ENCODE measurements at places on chromosomes 4 and X.

DNA sequence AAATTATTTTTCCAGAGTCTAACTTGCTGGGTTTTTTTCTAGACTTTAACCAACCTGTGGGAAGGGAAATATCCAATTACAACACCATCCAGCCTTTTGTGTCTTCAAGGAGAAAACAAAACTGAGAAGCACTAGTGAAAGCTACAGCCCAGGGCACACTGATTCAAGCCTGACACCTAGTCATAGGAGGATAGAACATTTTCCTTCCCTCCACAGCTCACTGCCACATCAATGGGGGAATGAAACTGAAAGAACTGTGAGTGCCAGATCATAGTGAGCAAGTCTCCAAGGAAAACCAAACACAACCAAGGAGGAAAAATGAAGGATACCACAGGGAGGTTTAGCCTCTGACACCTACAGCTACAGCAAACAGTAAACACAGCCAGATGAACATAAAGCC is 43.3 kb upstream of the MAGEA8 start:
- no peaks in the 10 kb centered on the region for H3K36me3 ChIP-seq

GRCh38 chrX:43741843-43742573 is 85.9 kb downstream of the MAOA start:
- no peak overlapping the region for H3K4me3 ChIP-seq
- no peak for DNase-seq
- peaks cover 77% of the 10 kb centered on the region for H3K36me3 ChIP-seq
- H3K27ac ChIP-seq, result peak overlapping the region; percentile 48
- H3K27me3 ChIP-seq, result no peaks in the 10 kb centered on the region

- no peak for DNase-seq
- no peaks in the 10 kb centered on the region for H3K4me1 ChIP-seq
- H3K36me3 ChIP-seq, result no peaks in the 10 kb centered on the region
- no peak overlapping the region for H3K27ac ChIP-seq
- H3K27me3 ChIP-seq, result no peaks in the 10 kb centered on the region
- no peak overlapping the region for H3K4me3 ChIP-seq
Measured at GRCh38 chrX:9627922-9628321, 137.7 kb downstream of the GPR143 start.

DNA sequence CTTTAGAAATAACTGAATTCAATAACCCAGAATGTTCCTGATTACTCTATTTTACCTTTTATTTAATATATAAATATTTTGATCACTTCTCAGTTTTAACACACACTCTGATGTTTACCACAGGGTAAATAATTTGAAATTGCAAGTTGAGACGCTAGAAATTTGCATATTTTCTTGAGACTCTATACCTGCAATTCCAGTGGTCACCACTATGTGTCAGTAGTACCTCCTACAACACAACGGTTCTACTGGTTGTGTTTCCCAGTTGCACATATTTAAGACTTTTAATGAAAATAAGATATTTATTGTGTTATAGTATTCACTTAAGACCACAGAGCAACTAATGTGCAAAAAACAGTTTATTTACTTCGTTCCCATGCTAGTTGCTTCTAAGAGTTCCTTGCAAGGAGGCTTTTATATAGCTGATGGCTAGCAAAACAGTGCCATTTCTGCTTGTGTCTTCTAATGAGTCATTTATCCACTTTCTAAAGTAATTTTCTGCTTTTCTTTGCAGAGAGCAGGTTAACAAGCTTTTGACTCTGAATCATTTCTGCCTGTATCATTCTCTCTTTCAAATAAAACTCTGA is 98.9 kb upstream of the PDLIM3 start:
- H3K4me3 ChIP-seq, result no peak overlapping the region
- H3K27me3 ChIP-seq, result no peaks in the 10 kb centered on the region
- no peak overlapping the region for H3K27ac ChIP-seq
- H3K4me1 ChIP-seq, result peaks cover 14% of the 10 kb centered on the region
- no peak for DNase-seq

DNA sequence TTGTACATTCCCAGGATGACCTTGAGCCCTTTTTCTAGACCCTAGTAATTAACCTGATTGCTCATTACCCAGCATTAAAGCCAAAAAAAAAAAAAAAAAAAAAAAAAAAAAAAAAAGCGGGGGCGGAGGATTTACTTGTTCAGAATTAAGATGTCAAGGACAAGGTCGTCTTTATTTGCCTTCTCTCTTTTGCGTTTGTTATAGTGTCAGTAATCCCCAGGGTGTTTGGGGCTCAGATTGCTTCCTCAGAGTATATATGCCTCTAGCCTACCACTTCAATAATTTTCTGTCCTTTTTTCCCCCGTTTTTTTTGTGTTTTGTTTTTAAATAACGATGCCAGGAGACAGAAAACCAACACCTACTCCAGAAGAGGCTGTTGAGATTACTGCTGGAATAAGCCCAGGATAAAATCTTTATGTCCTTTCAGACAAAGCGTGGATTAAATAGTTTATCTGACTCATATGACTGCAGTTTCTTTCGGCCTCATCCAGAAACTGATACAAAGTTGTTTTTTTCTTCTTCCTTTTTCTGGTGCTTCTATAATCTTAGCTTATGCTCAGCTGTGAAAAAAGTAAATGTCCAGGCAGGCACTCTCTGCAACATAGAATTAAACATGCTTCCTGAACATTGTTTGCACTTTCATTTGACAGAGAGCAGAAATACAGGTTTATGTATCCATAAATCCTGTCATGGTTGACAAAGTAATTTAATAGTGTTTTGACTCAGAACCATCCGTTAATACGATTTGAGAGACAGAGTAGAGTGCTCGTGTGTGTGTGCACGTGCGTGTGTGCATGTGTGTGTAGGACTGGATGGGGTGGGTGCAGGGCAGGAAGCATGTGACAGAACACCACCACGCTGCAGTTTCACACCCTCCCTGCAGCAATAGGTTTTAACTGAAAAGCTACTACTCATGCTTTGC is 138.6 kb downstream of the AFF1 start:
- H3K27ac ChIP-seq, result peak overlapping the region; percentile 77
- H3K4me1 ChIP-seq, result peaks cover 53% of the 10 kb centered on the region
- H3K36me3 ChIP-seq, result no peaks in the 10 kb centered on the region
- peak; percentile 1 for DNase-seq
- no peaks in the 10 kb centered on the region for H3K27me3 ChIP-seq

DNA sequence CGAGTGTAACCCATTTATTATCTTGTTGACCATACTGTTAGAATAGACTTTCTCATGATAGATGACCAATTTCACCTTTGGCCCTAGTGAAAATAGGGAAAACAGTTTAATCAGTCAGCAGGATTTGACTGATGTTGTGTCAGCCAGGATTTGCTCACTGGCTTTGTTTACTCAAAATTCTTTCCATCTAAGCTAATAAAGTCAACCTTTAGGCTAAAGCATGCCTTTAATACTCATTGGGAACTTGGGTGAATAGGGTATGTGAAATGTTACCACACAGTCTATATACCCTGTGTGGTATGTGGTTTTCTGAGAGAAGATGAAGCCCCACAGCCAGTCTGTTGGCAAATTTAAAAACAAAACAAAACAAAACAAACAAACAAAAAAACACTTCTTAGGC is 18.7 kb upstream of the SPANXB1 start:
- H3K4me3 ChIP-seq, result no peak overlapping the region
- DNase-seq, result no peak
- no peaks in the 10 kb centered on the region for H3K27me3 ChIP-seq
- no peaks in the 10 kb centered on the region for H3K36me3 ChIP-seq

- no peaks in the 10 kb centered on the region for H3K27me3 ChIP-seq
- no peaks in the 10 kb centered on the region for H3K4me1 ChIP-seq
- no peak overlapping the region for H3K27ac ChIP-seq
- no peaks in the 10 kb centered on the region for H3K36me3 ChIP-seq
- DNase-seq, result no peak
Measured at GRCh38 chr4:161303551-161303950, 860.2 kb downstream of the FSTL5 start.

GRCh38 chrX:112819008-112819640 is 21.5 kb downstream of the AMOT start:
- no peaks in the 10 kb centered on the region for H3K27me3 ChIP-seq
- H3K27ac ChIP-seq, result peak overlapping the region; percentile 1
- no peaks in the 10 kb centered on the region for H3K4me1 ChIP-seq
- no peaks in the 10 kb centered on the region for H3K36me3 ChIP-seq
- no peak for DNase-seq

GRCh38 chr4:170001011-170001744 is 25.0 kb downstream of the MFAP3L start:
- DNase-seq, result no peak
- no peaks in the 10 kb centered on the region for H3K4me1 ChIP-seq
- no peak overlapping the region for H3K4me3 ChIP-seq
- H3K27ac ChIP-seq, result no peak overlapping the region

GRCh38 chr4:93809773-93810172 is 18.8 kb upstream of the ATOH1 start:
- H3K27ac ChIP-seq, result no peak overlapping the region
- H3K36me3 ChIP-seq, result no peaks in the 10 kb centered on the region
- DNase-seq, result no peak
- H3K4me1 ChIP-seq, result peaks cover 12% of the 10 kb centered on the region
- no peak overlapping the region for H3K4me3 ChIP-seq
- no peaks in the 10 kb centered on the region for H3K27me3 ChIP-seq

- H3K4me3 ChIP-seq, result peak overlapping the region; percentile 8
- H3K27me3 ChIP-seq, result no peaks in the 10 kb centered on the region
- peak; percentile 4 for DNase-seq
Measured at GRCh38 chr4:88320780-88321373, 36.5 kb upstream of the PPM1K start.

DNA sequence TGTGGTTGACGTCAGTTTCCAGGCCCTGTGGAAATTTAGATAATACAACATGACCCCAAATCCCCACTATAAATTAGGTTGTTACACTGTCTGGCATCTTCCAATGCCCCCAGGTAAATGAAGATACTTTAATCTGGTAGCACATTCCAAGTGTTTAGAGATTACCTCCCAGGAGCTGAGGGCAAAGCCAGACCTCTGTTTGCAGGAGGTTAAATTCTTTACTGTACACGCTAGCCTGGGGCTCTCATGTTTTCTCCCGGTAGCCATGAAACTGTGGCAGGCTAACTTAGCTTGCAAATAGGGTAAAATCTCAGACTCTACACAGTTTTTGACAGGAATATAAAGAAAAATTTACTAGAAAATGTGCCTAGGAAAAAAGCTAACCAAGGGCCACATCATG is 450.0 kb downstream of the PDGFC start:
- H3K4me3 ChIP-seq, result no peak overlapping the region
- H3K27ac ChIP-seq, result no peak overlapping the region
- no peaks in the 10 kb centered on the region for H3K27me3 ChIP-seq
- H3K36me3 ChIP-seq, result no peaks in the 10 kb centered on the region

Data from esophagus squamous epithelium (tissue), 5 donors.